Activated naive CD8-positive, alpha-beta T cell treated with anti-CD3 and anti-CD28 coated beads, Interleukin-2, amount 10 ng/mL, durations not matched to agents 7 days and 5 days (primary cell): ENCODE measurements at places on chromosomes 3 and 15.

DNA sequence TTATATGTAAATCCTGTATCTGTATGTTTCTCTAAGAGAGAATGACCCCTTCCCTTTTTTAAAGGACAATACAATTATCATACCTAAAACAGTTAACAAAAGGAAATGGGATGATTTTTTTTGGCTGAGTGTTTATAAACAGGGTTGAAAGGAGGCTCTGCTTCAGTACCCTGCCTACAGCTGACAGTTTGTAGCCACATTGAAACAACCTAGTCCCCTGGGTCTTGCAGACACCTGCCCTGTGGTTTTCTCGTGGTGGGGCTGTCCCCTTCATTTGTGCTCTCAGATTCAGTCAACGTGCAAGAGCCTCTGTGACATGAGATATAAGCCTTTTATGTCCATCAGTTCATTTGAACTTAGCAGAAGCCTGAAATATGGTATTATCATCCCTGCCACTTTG is 2.3 kb upstream of the HMCES start:
- no peak for DNase-seq

GRCh38 chr3:40216471-40216870 is 93.0 kb upstream of the EIF1B start:
- DNase-seq, result no peak

- no peak for DNase-seq
These were observed 265.9 kb upstream of the TGFBR2 start for GRCh38 chr3:30340500-30340899.

- DNase-seq, result peak; percentile 65
These were observed 664 bp downstream of the PARP3 start for GRCh38 chr3:51942603-51943450.

- DNase-seq, result no peak
These were observed 28.6 kb upstream of the NDUFB4 start for GRCh38 chr3:120567370-120568201.
